ENCODE measurements at places on chromosomes 1 and 21.

GRCh38 chr1:188386666-188387065 lies 1557.9 kb downstream of the PLA2G4A start:
- DNase-seq = no peak

DNA sequence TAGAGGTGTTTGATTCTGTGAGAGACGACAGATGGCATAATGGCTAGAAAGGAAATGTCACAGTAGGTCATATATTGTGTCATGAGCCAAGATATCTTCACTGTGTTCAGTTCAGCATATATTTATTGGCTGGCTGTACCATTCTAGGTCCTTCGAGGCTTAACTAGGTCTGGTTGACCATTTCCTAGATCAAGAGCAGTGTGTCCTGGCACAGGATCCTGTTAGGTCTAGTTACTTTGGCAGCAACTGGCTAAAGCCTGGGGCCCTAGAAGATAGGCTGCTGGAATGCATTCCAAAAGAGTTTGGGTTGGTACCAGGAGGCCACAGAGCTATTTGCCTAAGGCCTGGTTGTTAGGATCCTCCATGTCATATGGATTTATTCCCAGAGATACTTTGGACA lies 20.9 kb downstream of the ZBTB40 start:
- DNase-seq = no peak

GRCh38 chr21:22363504-22363903 lies 1365.3 kb downstream of the NCAM2 start:
- DNase-seq = no peak

GRCh38 chr1:18927654-18928272 lies 25.4 kb upstream of the ALDH4A1 start:
- DNase-seq = no peak

- no peak for DNase-seq
Measured at GRCh38 chr1:94989911-94990473, 63.1 kb upstream of the CNN3 start.

- no peak for DNase-seq
Measured at GRCh38 chr1:116942344-116942743, 32.6 kb downstream of the PTGFRN start.

DNA sequence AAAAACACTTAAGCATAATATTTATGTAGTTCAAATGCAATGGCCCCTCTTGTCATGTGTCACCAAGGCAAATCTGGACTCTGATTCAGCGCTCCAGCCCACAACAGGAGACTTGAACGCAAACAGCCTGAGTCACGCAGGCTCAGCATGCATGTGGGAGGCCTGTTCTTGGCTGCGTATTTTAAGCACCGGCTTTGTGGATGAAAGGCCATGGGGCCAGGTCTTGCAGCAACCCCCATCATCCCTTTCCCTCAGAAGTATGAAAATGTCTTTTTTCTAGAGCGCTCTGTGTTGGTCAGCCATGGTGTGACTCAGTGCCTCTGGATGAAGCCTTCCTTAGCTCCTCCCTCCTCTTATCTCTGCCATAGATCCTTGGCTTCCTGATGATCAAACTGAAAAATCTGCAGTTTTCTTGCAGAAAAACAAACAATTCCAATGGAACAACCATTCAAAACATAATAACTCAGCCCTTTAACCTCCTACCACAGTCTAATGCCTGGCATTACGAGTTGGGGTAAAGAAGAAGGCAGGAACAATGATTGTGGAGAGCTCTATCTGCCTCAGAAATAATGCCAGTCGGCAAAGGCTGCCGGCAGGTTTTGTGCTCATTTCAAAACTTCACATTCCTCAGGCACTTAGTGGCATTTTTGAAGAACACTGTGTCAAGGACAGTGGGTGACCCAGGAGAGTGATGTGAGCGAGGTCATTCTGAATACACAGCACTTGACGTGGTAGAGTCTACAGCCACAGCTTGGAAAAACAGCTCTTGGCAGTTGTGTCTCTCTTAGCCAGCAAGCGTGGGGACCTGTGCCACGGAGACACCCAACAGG lies 167.5 kb downstream of the CLIC6 start:
- DNase-seq = no peak

DNA sequence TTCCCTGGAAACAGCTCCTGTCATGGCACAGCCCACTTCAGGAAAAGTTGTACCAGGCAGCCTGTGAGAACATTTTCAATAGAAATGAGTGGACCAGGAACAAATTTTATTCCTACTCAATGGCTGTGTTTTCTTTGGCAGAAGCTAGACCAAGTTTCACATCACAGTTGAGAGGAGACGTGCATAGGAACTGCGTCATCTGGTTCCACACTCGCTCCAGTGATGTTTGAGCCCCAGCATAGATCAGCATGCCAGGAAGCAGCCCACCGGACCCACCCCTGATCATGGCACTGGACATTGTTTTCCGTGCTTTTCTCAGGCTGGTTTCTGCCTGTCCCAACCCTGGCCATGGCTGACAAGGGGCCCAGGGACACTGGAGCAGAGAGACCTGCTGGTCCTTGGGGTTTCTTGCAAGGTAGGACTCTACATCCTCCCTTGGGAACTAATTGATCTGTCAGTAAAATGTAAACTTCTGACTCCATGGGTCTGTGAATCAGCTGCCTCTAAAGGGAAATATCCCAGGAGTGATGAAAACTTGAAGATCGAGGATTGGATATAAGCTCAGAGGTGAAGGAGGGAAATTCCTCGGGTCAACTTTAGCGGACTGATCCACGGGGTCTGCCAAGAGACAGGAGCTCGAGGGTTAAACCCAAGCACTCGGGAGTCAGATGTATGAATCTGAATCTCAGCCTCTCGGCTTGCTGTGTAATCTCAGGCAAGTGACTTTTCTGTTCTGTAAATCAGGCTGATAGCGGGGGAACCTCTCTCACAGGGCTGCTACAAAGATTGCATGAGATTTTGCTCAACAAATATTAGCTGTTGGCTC lies 35.7 kb downstream of the NEK2 start:
- no peak for DNase-seq

DNA sequence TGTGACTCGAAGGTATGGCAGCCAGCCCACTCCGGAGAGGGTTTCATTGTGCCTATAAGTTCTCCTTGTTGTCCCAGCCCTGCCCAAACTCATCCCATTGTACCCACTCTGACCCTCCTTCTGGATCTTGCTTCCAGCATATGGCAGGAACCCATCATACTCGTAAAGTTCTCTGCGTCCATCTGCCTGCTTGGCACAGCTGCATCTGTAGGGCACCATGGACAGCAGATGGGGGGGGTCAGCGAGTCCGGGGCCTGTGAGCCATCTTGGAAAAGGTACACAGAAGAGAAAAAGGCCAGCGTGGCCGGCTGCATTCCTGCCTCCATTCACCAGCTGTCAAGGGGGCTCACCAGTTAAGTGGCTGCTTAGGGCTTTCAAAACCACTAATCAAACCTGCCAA lies 94.9 kb upstream of the IGSF21 start:
- no peak for DNase-seq

DNA sequence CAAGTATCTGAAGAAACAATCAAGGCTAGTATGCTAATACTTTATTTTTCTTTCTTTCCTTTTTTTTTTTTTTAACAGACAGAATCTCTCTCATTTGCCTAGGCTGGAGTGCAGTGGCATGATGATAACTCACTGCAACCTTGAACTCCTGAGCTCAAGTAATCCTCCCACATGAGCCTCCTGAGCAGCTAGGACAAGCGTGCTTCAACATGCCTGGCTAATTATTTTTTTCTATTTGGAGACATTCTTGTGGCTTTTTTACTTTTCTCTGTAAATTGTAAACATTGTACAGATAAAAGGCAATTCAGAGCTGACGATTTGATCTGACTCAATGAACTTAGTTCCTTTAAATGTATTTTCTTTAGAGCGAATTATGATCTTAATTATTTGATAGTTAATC lies 41.4 kb downstream of the CCDC18 start:
- no peak for DNase-seq

GRCh38 chr1:160092366-160093068 lies 5.9 kb downstream of the IGSF8 start:
- DNase-seq = no peak

GRCh38 chr1:59368008-59368670 lies 71.2 kb downstream of the FGGY start:
- DNase-seq = no peak
